ENCODE measurements at places on chromosomes 7 and 10. TPM values are rescaled to one million over a fixed set of nuclear protein-coding genes. Genes with fewer than 3 reads are reported as not detected.

DNA sequence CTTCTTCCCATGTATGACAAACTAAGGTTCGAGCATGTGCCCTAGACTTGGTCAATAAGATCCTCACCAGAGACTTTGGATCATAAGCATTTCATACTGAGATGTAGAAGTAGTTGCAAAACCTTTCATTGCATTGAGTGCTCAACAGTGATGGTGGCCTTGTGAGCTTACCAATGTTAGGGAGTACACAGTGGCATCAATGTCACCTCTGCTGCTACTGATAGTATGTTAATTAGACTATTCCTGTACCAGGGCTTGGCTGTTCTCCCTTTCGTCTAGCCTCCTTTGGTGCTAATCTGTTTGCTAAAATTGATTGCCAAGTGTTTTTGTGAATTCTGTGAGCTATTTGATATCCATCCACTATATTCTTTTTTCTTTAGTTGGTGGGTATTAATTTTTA lies 264.5 kb upstream of the SEMA3C start:
- no peak for DNase-seq

GRCh38 chr10:24209946-24210491 lies 1.1 kb downstream of the KIAA1217 start:
- peak; percentile 91 for DNase-seq

- DNase-seq: no peak
Measured at GRCh38 chr10:53477313-53477675, 704.7 kb upstream of the MBL2 start.

DNA sequence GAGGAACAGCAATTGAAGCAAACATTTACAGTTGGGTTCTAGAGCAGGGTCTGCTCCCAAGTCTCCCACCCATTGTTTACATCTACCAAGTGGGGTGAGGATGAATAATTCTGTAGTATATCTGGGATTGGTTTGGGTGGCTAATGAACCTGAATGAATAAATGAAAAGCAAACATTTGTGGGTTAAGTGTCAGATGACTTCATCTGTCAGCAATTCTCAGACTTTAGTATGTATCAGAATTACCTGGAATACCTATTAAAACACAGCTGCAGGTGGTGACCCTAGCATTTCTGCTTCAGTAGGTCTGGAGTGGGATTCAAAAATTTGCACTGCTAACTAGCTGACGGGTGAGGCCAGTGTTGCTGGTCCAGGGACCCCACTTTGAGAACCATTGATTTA lies 18.0 kb upstream of the NPVF start:
- peak; percentile 2 for DNase-seq

- DNase-seq: no peak
Measured at GRCh38 chr10:118463740-118464139, 121.6 kb upstream of the FAM204A start.

GRCh38 chr10:29736366-29737073 lies 101.7 kb upstream of the SVIL start:
- peak; percentile 61 for DNase-seq

DNA sequence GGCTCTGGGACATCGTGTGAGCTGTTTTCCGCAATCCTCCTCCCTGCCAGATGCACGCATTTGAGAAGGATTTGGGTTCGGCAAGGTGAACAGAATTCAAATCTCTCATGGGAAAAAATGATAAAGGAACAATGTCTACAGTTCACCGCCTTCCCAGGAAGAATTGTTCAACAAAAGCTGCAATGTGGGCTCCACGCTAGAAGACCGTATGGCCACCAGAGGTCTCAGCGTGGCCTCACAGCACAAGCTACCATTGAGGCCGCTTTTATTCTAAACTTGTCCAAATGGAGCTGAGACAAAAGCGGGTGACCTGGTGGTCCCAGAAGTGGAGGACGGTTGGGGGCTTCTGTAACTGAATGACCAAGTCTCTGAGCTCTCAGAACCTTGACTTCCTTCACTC lies 733.1 kb downstream of the PARD3 start:
- DNase-seq: no peak

- DNase-seq: no peak
Measured at GRCh38 chr10:132546567-132547420, 9.2 kb downstream of the INPP5A start.

- DNase-seq: peak; percentile 83
Measured at GRCh38 chr7:25854608-25855497, 297.1 kb upstream of the NFE2L3 start.

DNA sequence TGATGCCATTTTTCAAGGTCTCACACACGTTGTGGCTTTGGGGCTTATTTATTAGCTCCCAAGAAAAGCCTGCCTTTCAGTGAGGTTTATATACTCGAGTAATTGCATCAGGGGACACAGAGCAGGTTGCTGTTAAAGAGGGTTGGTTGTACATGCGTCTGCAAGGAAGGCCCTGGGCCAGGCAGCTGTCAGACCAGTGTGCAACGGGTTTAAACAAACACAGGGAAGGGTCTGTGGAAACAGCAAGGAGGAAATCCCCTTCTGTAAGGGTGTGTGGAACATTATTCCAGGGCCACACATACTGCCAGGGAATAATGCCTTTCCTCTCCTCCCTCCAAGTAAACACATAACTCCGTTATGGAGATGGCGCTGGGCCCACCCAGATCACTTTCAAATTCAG lies 1.7 kb upstream of the CHST15 start:
- DNase-seq: no peak

GRCh38 chr10:25651534-25651933 lies 282.5 kb upstream of the MYO3A start:
- DNase-seq: no peak

- DNase-seq: no peak
Measured at GRCh38 chr7:44572771-44573170, 937 bp downstream of the DDX56 start.

GRCh38 chr7:53699215-53699837 lies 663.9 kb downstream of the POM121L12 start:
- DNase-seq: no peak

- DNase-seq: no peak
Measured at GRCh38 chr10:121567569-121567968, 30.7 kb downstream of the FGFR2 start.

DNA sequence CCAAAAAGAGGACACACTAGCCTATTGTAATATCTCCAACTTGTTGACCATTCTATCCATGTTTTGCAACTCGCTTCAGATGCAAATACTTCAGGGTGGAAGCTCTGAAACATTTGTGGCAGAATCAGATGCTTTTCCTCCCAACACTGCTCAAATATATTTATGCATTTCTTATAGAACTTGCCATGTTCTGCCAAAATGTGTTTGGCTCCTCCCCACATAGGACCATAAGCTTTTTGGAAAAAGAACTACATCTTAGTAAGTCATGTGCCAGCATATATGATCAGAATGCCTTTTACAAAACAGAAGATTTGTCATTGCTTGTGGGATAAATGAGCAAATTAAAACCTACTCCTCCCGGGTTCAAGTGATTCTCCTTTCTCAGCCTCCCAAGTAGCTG lies 484.5 kb downstream of the TNS3 start:
- DNase-seq: no peak

Gene FAM180A
- not detected for total RNA-seq

Gene AS3MT
- 4.2 TPM for total RNA-seq

Gene MACC1
- total RNA-seq: 3.0 TPM

Gene LIPA
- 35.1 TPM for total RNA-seq

Gene OR2A1
- 0.17 TPM for total RNA-seq

Gene BHLHA15
- 3.2 TPM for total RNA-seq

Gene AKR1C2
- total RNA-seq: 28.0 TPM

Gene MEOX2
- total RNA-seq: not detected

Gene SLC25A13
- total RNA-seq: 33.7 TPM

Measured in mammary epithelial cell (primary cell).